ENCODE measurements at places on chromosomes 5 and 9. TPM values are rescaled to one million over a fixed set of nuclear protein-coding genes. Genes with fewer than 3 reads are reported as not detected.

DNA sequence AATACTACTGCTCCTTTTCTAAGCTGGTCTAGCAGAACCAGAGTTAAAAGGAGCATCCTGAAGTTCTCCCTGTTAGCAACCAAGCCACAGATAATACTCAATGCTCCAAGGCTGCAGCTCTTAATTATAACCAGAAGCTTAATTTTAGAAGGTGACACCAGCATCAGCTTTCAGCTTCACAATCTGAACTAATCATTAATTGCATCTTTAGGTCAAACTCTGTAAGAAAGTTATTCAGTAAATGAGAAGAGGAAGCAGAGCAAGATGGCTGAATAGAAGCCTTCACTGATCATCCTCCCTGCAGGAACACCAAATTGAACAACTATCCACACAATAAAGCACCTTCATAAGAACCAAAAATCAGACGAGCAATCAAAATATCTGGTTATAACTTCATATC is 38.5 kb downstream of the APBA1 start:
- no peak for DNase-seq

DNA sequence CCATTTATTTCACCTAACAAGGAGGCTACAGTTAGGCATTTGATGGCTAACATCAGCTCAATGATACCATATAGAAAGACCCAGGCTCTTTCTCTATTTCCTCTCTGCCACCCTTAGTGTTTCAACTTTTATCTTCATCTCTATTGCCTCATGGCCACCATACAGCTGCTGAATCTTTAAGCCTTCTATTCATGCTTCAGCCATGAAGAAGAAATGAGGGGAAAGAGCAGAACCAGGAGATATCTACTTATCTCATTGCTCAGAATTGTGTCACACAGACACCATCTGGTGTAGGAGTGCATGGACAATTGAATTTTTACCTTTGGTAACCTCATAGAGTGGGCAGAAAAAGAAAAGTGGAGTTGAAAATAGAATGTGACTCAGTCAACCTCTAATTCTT is 6.7 kb downstream of the GAPT start:
- DNase-seq, result no peak

Gene TMEM171
- total RNA-seq, result 0.25 TPM

Gene ZDHHC11
- total RNA-seq, result 23.5 TPM

GRCh38 chr5:154196955-154197652 is 6.6 kb downstream of the GALNT10 start:
- DNase-seq, result no peak

DNA sequence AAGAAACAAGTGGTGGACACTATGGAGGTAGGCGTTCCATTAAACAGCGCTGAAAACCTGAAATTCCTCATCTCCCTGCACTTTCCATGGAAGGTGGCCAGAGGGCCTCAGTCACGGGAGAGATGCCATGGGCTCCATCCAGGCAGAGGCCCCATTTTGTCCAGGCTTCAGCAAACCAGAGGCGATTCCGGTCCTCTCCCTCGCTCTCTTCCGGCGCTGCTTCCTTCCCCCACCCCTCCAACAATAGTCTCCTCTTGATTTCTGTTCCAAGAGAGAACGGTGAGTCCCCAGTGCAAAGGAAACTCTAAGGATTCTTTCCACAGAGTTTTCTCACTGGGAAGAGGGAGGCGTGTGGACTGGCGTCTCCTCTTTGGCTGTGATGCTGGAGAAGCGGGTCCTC is 7.5 kb downstream of the ZNF366 start:
- DNase-seq, result no peak

Data from lower leg skin (tissue), 4 donors.